ENCODE measurements at places on chromosomes 6 and 20.

DNA sequence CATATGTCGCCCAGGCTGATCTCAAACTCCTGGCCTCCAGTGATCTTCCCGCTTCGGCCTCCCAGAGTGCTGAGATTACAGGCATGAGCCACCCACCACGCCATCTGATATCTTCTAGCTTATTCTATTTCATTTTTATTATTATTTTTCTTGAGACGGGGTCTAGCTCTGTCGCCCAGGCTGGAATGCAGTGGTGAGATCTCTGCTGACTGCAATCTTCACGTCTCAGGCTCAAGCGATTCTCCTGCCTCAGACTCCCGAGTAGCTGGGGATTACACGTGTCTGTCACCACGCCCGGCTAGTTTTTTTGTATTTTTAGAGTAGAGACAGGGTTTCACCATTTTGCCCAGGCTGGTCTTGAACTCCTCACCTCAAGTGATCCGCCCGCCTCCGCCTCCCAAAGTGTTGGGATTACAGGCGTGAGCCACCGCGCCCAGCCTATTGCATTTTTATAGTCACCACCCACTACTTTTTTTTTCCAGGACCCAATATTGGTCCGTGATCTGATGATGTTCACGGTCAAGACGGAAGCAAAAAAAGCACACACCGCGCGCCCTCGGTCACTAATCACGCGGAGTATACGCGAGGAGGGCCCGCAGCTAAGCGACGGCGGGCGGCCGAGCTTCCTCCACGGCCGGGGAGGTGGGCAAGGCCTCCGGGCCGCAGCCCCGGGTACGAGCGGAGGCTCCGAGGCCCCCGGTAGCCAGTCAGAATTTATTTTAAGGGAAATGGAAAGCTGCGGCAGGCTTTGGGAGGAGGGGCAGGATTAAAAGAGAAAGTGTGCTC, 1.1 kb upstream of the LSM14B start:
- DNase-seq = no peak

DNA sequence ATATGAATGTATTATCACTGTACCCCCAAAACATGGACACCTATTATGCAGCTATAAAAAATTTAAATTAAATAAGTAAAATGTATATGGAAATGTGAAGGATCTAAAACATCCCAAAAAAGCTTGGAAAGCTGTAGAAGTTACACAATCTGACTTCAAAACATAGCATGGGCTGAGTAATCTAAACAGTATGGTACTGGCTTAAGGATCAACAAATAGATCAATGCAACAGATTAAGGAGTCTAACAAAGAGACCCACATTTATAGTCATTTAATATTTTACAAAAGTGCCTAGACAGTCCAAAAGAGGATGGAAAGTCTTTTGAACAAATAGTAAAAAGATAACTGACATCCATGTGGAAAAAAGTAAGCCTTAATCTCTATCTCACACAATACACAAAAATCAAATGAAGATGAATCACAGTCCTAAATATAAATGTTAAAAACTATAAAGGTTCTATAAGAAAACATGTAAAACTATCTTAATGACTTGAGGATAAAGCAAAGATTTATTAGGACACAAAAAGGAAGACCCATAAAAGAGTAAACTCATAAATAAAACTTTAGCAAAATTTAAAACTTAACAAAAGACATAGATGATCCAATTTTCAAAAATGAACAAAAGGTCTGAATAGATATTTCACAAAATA, 46.8 kb downstream of the RANBP9 start:
- no peak for DNase-seq

DNA sequence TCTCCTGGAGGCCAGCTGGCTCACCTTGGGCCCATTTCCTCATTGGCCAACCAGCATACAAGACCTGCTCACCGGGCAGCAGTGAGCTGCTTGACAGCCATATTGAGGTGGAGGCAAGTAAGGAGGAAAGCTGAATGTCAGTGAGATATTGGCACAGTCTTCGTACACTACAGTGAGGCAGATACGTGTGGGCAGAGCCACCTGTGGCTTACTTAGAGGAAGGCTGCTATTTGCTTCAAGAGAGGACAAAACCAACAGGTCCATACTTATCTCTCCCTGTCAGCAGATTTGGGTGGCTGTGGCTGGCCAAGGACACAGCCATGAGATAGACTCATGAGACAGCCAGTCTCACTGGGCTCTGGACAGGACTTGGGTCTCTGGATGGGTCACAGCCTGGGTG, 15.1 kb upstream of the MCM3 start:
- DNase-seq = no peak

GRCh38 chr20:58618351-58619076, 32.6 kb upstream of the STX16 start:
- DNase-seq = no peak

DNA sequence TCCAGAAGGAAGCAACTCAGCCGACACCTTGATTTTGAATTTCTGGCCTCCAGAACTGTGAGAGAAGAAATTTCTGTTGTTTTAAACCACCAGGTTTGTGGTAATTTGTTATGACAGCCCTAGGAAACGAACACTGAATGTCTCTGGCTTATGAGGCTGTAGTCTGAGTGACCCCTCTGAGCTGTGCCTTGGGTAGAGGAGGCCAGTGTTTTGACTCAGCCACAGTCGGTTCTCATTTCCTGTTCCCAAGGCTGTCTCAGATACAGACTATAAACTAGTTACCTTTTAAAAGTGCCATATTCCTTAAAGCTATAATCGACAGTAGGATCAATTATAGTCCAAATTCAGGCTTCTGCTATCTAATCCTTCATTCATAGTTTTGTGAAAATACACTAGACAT, 391.2 kb upstream of the MAP3K7 start:
- DNase-seq = no peak

DNA sequence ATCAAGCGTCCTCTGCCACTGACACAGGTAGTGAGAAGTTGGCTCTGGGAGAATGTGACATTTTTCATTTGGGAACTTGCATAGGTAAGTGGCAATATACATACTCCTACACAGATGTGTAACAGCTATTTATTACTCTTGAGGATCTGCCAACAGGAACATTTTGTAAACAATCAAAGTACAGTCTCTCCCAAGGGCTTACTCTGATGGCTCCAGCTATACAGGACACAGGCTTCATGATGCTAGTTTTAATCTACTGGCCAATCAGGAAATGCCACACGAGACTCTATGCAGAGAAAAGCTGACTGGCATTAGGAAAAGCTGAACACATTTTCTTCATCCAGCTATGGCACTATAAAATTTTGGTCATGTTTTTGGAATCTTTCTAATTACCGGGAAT, 57.8 kb downstream of the POPDC3 start:
- no peak for DNase-seq

GRCh38 chr6:2235777-2236495, 9.5 kb downstream of the GMDS start:
- peak; percentile 28 for DNase-seq

DNA sequence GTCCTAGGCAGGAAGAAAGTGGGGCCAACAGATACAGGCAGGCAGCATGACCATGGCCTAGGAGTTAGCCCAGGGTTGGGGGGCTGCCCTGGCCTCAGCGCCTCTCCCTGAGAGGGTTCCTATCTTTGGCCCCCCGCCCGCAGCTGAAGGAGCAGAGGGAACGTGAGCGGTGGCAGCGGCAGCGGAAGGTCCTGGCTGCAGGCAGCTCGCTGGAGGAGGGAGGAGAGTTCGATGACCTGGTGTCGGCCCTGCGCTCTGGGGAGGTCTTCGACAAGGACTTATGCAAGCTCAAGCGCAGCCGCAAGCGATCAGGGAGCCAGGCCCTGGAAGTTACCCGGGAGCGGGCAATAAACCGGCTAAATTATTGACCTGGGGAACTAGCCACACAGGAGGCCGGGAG, 32.6 kb downstream of the MOCS1 start:
- DNase-seq = no peak
